ENCODE measurements at places on chromosomes 5 and 9.

GRCh38 chr9:27408482-27408881, 111.5 kb upstream of the EQTN start:
- ATAC-seq: no peak

- no peak for ATAC-seq
Observed at GRCh38 chr5:142023836-142024235, 11.0 kb upstream of the GNPDA1 start.

- ATAC-seq: no peak
Observed at GRCh38 chr9:81964218-81965171, 21.2 kb downstream of the SPATA31D3 start.

DNA sequence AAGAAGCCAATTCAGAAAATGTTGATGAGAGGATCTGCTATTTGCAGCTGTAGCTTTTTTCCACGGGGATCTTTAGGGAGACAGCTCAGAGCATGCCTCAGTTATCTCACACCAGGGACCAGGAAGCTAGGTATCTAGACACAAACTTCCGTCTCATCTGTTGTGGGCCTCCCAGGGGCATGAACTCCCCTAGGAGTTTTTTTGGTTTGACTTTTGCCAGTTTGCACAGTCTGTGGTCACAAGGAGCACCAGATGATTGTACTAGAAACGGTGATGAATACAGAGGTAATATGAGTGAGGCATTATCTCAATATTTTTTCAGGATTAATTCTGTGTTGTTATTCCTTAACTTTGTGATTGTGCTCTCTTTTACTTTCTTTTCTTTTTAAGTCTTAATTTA, 533.2 kb upstream of the SEMA6A start:
- ATAC-seq: no peak

GRCh38 chr5:2008851-2009629, 126.3 kb upstream of the IRX4 start:
- ATAC-seq: no peak

DNA sequence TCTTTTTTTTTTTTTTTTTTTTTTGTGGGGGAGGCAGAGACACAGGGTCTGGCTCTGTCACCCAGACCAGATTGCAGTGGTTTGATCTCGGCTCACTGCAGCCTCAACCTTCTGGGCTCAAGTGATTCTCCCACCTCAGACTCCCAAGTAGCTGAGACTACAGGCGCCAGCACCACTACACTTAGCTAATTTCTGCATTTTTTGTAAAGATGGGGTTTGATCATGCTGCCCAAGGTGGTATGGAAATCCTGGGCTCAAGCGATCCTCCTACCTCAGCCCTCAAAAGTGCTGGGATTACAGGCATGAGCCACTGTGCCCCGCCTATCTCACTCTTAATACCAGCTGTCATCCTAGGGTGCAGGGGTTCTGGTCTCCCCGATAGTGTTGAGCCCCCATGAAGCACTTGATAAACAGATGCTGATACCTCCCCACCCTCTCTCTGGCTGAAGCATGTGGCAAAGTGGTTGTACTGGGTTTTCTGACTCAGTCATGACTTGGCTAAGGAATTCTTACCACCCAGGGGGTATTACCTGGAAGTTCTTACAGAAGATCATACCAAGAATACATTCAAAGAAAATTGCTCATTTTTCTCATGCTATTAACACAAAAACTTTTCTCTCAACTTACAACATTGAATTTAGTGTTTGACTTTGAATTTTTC, 110.2 kb upstream of the DAPK1 start:
- no peak for ATAC-seq

GRCh38 chr5:53027913-53028312, 38.8 kb downstream of the ITGA2 start:
- no peak for ATAC-seq

DNA sequence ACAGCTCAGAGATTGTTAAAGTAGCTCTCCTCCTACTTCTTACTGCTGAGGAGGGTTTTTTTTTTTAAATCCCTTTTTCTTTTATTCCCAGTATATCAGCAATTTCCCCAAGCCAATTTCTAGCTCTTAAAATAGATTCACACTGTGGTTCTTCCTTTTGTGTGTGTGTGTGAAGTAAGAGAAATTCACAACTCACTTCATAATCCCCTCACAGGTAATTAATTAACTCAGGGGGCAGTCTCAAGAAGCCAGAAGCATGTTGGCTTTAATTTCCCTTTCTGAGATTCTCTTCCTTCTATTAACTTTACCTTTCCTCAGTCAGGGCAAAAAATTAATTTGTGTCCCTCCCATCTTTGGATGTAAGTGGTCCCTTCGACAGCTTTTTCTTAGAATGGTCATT, 71.0 kb upstream of the HMHB1 start:
- ATAC-seq: no peak

GRCh38 chr9:97388721-97389238, 23.1 kb upstream of the TDRD7 start:
- ATAC-seq: peak; percentile 85

DNA sequence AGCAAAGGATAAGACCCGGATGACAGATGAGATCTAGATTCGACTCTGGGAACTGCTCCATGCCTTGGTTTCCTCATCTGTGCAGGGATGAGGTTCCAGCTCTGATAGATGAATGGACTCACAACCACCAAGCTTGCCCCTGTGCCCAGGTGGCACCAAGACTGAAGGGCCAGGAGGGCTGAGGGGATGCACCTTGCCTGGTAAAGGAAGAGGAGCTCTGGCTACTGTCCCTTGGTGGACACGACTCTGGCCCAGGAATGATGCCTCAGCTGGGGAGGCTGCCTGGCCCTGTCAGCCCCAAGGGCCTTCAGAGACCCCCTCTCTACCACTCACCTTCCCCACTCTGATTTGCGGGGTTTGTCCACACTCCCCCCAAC, 24.9 kb upstream of the ANXA6 start:
- ATAC-seq: no peak

GRCh38 chr9:13001989-13002580, 227.3 kb downstream of the LURAP1L start:
- ATAC-seq: no peak

DNA sequence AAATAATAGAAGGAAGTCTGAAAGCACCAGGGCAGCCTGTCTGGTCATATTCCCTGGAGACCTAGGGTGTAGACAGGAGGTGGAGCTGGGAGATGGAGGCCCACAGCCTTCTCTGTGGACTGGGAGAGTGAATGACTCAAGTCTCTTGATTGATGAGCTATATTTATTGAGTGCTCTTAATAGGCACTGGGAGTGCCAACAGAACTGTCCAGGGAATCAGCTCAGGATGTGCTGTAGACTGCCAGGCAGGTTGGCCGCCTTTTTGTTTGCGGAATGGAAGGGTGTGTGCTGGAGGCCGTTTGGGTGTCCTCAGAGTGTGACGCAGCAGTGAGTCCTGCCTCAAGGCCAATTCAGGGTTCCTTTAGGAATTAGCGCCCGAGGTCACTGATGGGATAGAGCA, 33.4 kb upstream of the POMT1 start:
- ATAC-seq: no peak

DNA sequence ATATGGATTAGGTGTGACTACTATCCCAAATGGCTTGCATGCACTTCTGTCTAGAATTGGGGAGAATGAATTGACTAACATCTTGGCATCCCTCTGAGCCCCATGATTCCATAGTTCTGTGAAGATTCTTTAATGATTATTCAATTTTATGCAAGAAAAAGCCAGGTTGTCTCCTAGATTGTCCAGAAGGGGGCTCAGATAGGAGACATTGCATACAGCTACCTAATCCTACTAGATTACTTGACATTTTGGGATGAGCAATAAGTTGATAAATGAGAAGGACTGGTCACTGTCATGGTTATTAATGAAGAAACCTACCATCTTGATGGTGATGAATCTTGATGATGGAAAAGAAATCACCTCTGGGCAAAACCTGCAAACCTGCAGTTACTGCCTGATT, 117.0 kb downstream of the CARTPT start:
- ATAC-seq: no peak

DNA sequence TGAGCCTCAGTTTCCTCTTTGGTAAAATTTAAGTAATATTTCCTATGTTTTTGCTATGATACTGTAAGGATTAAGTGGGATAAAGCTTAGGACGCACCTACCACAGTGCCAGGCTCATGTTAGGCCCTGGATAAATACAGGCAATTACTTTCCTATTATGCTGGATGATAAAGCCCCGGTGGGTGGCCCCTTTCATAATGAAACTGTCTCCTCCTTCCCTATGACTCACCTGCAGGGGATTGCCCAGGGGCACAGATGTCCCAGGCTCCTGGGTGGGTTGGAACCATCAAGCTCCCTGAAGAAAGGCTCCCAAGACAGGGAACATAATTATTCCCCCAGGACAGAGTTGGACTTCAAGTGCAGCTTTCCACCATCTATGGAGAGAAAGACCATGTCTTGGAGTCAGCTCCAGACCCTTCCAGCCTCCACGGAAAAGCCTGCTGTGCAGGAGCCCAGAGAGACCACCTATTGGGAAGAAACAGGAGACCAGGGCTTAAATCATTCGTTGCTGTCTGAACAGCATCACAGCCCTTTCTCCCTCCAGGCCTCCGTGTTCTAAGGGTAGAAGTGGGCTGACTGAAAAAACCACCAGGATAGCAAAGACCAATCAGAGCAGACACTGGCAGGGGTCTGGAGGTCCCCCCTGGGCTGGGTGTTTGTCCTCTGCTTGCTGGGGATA, 43.2 kb upstream of the FOXE1 start:
- peak; percentile 37 for ATAC-seq

DNA sequence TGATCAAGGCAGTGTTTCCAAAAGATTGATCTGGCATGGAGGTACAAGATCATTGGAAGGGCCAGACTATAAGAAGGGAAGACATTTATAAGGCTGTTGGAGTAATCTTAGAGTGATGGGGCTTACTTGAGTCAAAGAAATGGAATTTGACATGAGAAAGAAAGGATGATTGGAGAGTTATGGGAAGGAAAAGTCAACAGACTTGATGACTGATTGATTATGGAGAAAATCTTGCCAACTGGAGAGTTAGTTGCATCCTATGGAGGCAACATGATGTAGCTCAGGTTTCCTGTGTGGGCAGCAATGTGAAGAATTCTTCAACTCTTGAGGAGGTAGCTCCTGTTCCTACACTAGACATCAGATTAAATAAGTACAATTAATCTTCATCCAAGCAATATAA, 10.9 kb upstream of the MAST4 start:
- ATAC-seq: no peak

- ATAC-seq: no peak
Observed at GRCh38 chr9:99637641-99638040, 184.0 kb upstream of the NR4A3 start.

DNA sequence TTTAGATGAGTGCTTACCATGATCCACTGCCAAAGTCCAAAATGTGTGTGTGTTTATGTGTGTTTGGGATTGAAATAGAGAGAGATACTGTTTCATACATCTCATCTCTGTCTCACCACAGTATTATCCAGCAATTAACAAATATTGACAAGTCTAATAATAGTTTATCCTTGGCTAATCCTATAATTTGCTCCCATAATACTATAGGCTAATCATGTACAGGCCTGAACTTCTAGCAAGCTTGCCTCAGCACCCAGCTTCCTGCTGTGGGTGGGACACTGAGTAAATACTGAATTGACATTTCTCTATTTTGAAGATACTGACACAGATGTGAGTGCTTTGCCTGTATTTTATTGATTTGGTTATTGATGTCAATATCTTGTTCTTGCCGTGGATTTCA, 35.3 kb upstream of the KCNV2 start:
- ATAC-seq: no peak

GRCh38 chr9:128587453-128587852, 35.1 kb downstream of the SPTAN1 start:
- ATAC-seq: peak; percentile 96

DNA sequence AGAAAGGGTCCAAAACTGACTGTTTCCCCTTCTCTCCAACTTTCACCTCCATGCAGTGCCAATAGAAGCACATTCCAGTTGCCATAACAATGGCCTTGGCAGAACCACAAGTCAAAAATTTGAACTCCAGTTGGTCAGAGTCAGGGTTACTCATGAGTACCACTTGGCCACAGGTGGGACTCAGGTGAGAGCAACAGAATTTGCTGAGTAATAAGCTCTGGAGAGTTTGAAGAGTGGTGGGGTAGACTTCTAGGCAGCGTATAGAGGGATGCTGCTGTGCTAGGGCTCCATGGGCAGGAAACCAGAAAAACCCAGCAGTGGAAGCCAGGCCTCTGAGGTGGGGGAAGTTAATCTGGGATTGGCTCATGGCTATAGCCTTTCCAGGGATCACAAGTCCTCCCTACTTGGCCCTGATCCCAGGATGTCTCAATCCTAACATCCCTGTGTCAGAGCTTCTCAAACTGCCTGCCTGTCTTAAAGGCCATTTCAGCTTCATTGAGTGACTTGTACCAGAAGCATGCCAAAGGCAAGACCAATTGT, 30.2 kb downstream of the SNX18 start:
- ATAC-seq: no peak

GRCh38 chr5:178626484-178627258, at the start of gene CLK4:
Gene CLK4 (minus strand): TSS chr5:178627050. CDS start chr5:178623416, 3,634 bp downstream.
- ATAC-seq: peak; percentile 89
